ENCODE measurements at places on chromosomes 5 and 9. TPM values are rescaled to one million over a fixed set of nuclear protein-coding genes. Genes with fewer than 3 reads are reported as not detected.

- DNase-seq = no peak
These were observed 14.5 kb upstream of the HEXB start for GRCh38 chr5:74670396-74671038.

- no peak for DNase-seq
These were observed 118.7 kb upstream of the SGCD start for GRCh38 chr5:156208271-156208670.

DNA sequence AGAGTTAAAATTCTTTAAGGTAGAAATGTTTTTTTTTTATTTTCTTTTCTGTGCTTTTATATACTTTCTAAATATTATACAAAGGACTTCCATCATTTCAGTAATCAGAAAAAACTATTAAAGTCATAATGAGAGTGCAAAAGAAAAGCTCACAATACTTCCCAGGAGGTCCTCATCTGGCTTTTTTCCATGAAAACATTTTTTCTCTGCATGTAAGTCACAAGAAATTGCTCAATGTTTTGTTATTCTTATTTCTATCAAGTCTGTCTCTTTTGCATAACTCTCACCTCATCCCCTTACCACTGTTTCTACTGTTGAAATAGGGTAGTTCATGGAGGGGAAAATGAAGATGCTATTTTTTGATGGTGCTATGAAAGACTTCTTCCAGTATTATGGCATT, 375.0 kb downstream of the TMEM232 start:
- no peak for DNase-seq

- DNase-seq = no peak
These were observed 438.4 kb downstream of the PLK2 start for GRCh38 chr5:58021466-58021865.

CYLC2 gene
- not detected for total RNA-seq

PCDHGA8 gene
- total RNA-seq = not detected

DDX4 gene
- total RNA-seq = 1.1 TPM

DNA sequence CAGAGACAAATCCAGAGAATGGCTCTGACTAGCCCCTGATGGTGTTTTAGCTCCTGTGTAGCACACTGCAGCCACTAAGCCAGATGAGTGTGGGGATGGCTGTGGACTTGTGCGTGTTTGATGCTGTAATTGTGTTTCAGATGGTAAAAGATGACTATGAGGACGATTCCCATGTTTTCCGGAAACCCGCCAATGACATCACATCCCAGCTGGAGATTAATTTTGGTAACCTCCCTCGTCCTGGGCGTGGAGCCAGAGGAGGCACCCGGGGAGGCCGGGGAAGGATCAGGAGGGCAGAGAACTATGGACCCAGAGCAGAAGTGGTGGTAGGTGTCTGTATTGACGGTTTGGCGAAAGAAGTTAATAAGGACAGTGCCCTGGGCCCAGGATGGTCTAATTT, 38.0 kb downstream of the HABP4 start:
- no peak for DNase-seq

- DNase-seq = no peak
These were observed 69.2 kb upstream of the RPS23 start for GRCh38 chr5:82347201-82347865.

ST8SIA4 gene
- total RNA-seq = 44.5 TPM

GRCh38 chr9:18990494-18990893, 42.5 kb downstream of the SAXO1 start:
- DNase-seq = no peak

DNA sequence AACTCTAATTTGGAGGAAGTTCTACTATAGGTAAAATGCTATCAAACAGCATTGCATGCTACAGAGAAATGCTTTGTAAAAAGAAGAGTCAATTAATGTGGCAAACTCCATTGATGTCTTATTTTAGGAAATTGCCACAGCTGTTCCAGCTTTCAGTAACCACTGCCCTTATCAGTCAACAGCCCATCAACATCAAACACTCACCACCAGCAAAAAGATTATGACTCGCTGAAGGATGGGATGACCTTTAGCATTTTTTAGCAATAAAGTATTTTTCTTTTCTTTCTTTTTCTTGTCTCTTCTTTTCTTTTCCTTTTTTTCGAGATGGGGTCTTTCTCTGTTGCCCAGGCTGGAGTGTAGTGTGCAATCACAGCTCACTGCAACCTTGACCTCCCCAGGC, 26.0 kb downstream of the CRHBP start:
- no peak for DNase-seq

ABL1 gene
- total RNA-seq = 36.5 TPM

Measured in activated T-cell treated with anti-CD3 and anti-CD28 coated beads, Interleukin-2, amount 50 U/mL, for 72 hours (primary cell).